Stomach (tissue), 19 donors: ENCODE measurements at places on chromosomes 2 and 18. TPM values are rescaled to one million over a fixed set of nuclear protein-coding genes. Genes with fewer than 3 reads are reported as not detected.

TPGS2 gene
- total RNA-seq: 36.7 TPM

DNA sequence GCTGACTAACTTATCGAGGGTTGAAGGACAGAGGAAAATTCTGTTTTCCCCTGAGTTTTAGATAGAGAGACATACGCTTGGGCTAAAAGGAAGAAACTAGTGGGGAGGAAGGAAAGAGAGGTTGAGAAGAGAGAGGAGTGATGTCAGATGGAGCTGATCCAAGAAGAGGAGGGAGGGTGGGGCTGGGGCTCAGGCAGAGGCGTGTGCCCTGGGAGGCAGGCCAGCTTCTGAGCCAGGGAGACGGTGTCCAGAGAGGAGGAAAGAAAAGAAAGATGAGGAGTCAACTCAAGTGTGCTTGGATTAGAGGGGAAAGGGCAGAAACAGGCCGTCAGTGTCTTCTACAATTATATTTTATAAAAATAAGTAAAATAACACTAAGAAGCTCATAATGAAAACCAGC is 56.2 kb downstream of the EMILIN2 start:
- no peak for DNase-seq

- no peak for DNase-seq
Measured at GRCh38 chr2:114461116-114461515, 18.7 kb downstream of the DPP10 start.

DNA sequence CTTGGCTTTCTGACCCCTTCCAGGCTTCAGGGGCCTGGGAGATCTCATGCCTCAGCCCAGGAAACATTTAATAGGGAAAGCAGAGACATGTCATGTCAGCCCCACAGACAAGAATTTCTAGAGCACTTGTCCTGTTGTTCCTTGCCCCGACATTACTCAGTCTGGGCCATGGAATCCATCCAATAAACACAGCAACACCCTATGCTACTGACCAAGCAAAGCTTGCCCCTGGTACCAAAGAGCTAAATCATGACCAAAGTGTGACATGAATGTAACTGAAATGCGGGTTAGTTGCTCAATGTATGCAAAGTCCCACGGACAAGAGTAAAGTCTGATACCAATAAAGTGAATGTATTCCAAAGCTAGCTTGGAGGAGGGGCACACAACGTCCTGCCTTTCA is 35.1 kb downstream of the EHD3 start:
- no peak for DNase-seq
